NCI-H524 (cell line): ENCODE measurements at places on chromosomes 16 and 17.

DNA sequence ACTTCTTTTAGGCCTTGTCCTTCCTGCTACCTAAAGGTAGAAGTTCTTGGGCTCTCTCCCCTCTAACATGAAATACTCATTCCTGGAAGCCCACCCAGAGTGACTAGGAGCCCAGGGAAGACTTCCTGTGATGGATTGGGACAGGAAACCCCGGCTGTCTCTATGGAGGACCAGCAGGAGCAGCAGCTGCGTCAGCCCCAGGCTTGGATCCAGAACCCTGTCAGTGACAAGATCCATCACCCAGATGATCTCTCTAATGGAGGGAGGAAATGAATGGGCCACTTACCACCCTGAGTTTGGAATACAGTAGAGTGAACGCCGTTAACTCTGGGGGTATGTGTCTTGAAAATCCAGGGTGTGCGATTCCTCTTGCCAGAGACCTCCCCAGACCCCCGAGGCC lies 195.7 kb upstream of the WSCD1 start:
- no peak for DNase-seq

- no peak for DNase-seq
Measured at GRCh38 chr16:68400924-68401460, 47.3 kb downstream of the SMPD3 start.

GRCh38 chr17:4947411-4948165 lies 742 bp downstream of the PFN1 start:
- no peak for DNase-seq

- DNase-seq = no peak
Measured at GRCh38 chr17:9322326-9322725, 253.3 kb downstream of the STX8 start.

- DNase-seq = no peak
Measured at GRCh38 chr16:70290949-70291519, 1.7 kb upstream of the AARS1 start.

DNA sequence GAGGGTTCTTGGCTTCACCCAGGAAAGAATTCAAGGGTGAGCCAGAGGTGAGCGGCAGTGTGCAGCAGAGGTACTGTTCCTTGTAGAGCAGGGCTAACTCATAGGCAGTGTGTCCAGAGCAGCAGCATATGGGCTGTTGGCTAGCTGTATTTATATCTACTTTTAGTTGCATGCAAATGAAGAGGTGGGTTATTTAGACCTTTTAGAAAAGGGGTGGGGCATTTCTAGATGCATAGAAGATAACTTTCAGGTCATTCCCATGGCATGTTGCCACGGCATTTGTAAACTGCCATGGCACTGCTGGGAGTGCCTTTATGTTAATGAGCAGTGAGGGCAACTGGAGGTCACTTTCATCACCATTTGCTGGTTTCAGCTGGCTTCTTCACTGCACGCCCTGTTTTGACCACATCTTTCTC lies 141.0 kb downstream of the STX8 start:
- DNase-seq = no peak

DNA sequence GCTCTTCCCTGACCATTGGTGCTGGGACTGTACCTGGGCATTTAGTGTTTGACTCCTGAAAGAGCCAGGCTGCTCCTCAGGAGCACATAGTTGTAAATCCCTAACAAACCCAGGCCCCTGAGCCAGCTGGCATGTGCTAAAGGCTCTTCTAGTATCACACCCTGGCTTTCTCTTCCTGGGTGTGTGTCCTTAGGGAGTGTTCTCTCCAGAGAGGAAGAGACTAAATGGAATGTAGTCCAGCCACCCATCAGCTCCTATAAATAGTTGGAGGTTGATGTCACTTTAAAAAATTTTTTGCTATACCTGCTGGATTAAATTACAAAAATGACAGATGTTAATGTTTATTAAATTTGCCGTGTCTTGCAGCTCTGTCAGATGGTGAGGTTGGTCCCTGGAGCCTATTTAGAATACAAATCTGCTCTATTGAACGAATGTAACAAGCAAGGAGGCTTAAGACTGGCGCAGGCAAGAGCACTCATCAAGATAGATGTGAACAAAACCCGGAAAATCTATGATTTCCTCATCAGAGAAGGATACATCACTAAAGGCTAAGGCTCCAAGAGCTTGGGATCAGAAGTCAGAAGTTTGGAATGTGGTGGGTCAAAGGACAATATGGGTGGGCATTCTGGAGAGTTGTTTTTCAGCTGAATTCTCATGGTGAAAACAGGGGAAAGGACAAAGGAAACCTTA lies 13.1 kb upstream of the DUSP14 start:
- peak; percentile 98 for DNase-seq

DNA sequence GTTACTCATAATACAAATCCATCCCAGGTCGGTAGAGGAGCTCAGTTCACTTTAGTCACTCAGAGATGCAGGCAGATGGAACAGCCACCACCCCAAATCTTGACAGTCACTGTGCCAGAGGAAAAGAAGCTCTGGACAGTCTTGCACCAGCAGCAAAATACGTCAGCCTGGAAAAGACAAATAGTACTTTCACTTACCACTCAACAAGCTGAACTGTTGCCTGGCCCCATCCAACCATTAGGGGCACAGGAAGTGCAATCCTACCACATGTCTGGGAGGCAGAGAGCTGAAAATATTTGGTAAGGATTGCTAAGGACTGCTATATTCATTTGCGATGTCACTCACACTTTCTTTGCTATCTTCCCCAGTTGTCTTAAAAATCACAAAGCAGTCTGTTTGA lies 239.1 kb upstream of the TOX3 start:
- no peak for DNase-seq

DNA sequence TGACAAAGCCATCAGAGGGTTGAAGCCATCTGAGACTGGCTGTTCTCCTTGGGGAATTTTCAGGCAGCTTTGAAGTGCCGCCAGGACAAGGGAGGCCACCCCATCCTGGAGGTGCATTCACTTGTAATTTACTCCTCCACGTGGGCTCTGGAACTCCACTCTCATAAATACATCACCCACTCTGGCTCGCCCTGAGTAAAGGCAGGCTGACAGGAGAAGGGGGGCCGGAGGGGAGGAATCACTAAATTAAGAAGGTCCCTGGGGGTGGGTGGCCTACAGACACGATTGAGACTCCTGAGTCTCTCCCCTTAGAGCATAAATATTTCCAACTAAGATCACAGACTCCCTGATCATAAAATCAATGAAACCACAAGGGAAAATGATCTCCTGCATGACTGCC lies 56.3 kb upstream of the HNF1B start:
- no peak for DNase-seq

DNA sequence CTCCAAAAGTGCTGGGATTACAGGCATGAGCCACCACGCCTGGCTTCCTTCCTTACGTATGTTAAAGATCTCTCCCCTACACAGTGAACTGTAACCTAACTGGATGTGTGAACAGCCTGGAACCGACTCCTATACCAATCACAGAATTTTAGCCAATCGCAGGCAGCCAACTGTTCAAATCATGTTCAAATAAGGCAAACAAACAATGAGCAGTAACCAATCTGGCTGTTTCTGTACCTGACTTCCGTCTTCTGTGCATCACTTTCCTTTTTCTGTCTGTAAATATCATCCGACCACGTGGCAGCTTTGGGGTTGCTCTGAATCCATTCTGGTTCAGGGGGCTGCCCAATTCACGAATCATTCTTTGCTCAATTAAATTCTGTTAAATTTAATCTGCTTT lies 27.5 kb downstream of the TEKT5 start:
- no peak for DNase-seq

DNA sequence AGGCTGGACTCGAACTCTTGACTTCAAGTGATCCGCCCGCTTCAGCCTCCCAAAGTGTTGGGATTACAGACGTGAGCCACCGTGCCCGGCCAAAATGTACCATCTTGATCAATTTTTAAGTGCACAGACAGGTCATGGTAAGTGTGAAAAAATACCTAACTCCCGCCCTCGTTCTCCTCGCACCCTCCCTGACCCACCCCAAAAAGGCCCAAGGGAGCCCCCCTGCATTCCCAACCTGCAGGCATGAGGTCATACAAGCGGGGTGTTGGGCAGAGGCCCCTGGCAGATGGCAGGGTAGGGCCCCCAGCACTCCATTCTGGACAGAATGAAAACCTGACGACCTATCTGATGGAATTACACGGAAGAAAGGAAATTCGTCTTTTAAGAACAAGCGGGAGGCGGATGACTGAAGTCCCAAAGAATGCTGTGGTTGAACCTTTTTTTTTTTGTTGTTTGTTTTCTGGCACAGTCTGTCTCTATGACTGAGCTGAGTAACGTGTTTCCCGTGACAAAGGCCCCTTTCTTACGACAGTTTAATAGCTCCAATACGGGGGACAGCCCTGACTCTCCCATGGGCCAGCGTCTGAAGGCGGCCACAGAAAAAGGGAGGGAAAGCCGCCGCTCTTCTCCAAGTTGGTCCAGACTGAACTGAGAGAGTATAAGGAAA lies 376.4 kb downstream of the SLC39A11 start:
- DNase-seq = no peak

DNA sequence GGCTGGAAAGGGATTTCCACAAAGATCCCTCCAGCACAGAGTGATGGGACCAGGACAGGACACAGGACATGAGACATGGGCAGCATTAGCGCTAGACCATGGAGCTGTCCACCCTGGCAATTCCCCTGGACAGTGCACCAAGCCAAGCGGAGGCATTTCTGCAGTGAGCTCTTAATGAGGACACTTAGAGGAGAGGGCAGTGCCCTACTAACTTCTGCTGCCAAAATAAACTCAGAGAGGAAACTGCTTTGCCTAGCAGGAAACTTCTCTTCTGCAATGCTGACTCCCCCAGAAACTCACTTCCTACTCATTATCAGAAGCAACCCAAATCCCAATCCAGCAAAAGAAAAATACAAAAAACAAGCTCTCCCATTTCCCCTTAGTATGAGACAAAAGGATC lies 119.2 kb downstream of the HS3ST2 start:
- no peak for DNase-seq

DNA sequence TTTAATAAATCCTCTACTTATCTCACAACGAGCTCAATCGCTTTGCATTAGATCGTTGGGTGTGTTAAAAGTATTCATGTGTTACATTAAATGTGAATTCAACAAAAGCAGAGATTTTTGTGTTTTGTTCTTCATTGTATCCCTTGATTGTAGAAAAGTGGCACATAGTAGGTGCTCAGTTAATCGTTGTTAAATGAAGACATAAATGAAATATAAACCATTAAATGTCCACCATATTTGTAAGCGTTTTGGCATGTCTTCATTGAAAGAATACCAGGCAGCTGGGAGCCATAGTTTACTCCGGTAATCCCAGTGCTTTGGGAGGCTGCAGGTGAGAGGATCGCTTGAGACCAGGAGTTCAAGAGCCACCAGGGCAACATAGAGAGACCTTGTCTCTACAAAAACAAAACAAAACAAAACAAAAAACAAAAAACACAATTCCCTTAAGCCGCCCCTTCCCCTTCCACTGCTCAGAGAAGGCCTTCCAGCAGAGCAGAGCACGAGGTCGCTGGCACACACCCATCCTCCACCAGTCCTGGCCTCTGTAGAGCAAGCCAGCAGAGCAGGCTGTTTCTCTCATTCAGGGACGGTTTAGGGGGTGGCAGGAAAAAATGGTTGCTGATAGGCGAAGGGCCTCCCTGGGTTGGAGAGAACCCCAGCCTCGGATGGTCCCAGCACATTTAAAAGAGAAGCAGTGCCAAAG lies 673 bp upstream of the CHD9 start:
- peak; percentile 37 for DNase-seq

DNA sequence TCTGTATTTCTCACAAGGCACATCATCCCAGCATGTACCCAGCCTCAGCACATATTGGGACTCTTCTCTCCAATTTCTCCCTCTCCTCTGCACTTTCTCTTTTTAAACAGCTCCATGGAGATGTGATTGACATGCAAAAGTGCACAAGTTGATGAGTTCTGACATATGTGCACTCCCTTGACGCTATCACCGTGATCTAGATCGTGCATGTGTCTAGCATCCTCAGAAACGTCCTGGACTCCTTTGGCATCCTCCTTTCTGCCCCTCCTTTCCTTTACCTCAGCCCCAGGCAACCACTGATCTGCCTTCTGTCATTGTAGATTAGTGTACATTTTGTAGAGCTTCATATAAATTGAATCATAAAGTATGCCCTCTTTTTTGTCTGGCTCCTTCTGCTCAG lies 108.0 kb upstream of the HSBP1 start:
- DNase-seq = no peak

DNA sequence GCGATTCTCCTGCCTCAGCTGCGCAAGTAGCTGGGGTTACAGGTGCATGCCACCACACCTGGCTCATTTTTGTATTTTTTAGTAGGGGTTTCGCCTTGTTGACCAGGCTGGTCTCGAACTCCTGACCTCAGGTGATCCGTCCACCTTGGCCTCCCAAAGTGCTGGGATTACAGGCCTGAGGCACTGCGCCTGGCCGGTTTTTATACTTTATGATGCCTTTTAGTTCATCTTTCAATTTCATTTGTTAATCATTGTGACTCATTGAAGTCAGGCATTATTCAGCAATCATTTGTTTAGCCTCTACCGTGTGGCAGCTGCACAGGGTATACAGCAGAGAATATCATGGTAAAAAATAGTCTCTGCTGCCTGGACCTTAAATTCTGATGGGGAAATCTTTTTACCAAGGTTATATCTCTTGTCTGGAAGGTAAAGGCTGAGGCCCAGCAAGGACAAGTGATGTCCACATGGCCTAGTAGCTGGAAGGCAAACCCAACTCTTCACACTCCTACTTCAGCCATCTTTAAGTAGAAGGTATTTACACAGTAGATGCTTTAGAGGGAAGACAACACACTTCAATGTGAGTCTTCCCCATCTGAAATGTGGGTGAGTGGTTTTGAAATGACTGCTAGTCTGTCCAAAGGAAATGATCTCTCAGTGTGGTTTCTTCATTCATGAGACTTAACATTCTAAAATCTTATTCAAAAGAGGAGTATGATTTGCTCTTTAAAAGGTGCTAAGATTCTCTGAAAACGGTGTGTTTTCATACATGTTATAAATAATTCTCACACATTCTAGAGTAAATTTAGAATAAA lies 2.4 kb downstream of the PRPSAP2 start:
- DNase-seq = no peak

- DNase-seq = no peak
Measured at GRCh38 chr16:85222155-85222863, 110.0 kb upstream of the CIBAR2 start.
